GM12865 (cell line): ENCODE measurements at places on chromosomes 7 and 10.
A peak's percentile ranks its signal among the peaks of the same experiment; 100 is the strongest.

DNA sequence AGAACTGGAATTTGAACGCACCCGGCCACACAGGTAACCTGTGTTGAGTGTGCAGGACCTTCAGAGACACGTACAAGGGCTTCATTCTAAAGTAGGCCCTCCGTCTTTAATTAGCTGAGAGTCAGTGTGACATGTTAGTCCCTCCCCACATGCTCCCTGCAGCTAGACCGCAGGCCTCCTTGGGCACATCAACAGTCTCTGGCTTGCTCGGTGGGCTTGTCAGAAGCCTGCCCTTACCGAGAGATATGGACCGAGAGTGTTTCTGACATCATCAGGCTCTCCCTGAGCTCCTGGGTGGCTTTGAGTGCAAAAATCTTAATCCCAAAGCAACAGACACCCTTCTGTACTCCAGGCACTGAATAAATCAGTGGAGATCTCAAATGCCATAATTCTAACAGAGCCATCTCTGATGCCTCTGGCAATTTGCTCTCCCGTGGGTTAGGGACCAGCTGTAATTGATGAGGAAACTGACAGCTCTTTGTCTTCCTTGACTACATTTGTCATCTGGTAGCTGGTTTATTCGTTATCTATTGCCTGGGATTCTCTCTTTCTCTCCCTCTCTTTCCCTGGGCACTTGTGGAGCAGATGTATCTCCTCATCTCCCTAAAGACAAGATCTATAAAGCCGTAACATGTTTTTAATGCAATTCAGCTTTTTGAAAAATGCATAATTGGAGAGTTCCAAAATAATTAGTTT is 850.6 kb downstream of the TYW1 start:
- DNase-seq = no peak

GRCh38 chr10:33938001-33938400 is 603.5 kb upstream of the NRP1 start:
- DNase-seq = no peak

DNA sequence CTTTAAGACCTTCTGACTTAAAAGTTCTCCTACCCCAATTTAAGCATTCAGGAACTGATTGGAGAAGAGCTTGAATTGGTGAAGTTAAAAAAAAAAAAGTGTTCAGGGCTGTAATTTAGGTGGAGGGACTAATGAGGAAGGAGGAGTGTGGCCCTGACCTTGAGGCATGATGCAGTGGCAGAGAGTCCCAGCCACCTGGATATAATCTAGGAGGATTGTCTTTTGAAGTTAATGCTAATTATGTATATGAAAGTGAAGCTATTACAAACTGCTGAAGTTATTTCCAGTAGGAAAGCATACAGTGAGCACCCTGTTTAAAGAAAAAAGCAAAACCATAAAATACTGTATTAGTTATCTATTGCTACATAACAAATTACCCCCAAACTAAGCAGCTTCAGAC is 31.5 kb downstream of the ADD3 start:
- DNase-seq = no peak

GRCh38 chr7:32658034-32658433 is 162.7 kb downstream of the AVL9 start:
- peak; percentile 6 for DNase-seq

DNA sequence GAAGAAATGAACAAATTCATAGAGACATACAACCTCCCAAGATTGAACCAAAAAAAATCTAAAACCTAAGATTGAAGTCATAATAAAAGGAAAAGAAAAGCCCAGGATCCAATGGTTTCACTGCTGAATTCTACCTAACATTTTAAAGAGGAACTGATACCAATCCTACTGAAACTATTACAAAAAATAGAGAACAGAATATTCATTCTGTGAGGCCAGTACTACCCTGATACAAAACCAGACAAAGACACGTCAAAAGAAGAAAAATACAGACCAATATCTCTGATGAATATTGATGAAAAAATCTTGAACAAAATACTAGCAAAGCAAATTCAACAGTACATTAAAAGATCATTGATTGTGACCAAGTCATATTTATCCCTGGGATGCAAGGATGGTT is 128.5 kb upstream of the STEAP1 start:
- no peak for DNase-seq
